ENCODE measurements at places on chromosomes 13 and 19.

DNA sequence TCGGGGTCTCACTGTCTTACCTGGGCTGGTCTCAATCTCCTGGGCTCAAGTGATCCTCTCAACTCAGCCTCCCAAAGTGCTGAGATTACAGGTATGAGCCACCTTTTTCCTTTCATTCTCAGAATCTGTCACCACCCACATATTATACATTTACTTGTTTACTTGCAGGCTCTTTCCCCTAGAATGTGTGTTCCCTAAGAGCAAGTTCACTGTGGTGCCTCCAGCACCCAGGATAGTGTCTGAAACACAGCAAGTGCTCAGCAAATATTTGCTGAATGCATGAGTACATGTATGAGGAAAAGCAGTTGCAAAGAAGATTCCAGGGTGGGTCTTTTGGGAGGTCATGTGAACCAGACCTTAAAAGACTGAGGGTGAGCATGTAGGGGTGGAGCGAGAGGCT is 96.8 kb downstream of the RGCC start:
- no peak for DNase-seq

DNA sequence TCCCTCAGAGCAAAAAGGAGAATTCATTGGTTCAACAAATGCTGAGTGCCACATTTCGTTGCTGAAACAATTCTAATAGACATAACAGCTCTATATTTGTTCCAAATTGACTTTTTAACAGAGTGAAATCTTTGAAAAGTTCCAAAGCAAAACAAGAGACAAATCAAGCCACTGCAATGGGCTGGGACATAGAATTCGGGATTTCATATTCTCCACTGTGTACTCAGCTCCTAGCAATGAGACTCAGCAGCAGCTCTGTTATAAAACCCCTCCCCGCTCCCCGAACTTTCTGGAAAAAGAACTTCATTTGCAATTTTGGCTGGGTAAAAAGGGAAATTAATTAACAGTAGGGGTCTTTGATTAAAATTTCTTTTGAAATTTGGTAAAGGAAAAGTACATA is 11.3 kb downstream of the RFX2 start:
- DNase-seq, result no peak

DNA sequence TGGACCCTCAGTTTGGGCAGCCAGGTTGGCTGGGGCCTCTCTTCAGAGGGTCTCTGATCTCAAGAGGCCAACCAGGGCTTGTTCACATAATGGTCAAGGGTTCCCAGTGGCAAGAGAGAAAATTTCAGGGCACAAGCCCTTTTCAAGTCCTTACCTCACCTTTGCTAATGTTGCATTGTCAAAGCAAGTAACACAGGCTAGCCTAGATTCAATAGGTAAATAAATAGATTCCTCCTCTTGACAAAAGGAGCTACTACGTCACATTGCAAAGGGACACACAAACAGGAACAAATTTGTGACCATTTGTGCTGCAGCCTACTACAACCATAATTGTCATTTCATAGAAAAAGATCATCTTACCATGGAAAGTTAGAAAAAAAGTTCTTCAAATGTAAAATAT is 33.9 kb upstream of the FRY start:
- DNase-seq, result no peak

GRCh38 chr13:24271231-24271600 is 38.2 kb upstream of the C1QTNF9 start:
- no peak for DNase-seq

DNA sequence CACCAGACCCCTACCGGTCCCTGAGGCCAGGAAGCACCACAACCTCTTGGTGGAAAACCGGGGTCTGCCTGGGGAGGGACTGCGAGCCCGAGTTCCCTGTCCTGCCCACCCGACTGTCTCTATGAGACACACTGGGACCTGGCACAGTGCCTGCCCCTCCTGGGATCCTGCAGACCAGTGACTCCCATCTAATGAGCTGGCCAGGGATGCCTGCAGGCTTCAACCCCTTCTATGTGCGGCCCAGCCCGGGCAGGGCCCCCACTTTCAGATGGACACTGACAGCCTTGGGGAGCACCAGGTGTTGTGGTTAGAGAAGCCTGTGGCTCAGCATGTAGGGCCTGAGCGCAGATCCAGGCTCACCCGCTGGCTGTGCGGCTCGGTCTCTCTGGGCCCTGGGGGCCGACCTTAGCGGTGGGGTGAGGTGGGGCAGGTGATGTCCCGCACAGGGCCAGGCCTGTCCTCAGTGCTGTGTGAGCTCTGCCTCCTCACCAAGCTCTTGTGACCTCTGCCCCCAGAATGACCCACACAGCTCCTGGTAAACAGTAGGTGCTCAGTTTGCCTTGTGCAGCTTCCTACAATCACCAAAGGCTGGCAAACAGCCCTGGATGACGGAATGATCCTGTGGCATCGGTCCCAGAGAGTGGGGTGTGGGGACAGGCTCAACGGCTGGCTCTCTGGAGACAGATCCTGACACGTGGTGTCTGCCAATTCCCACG is 17.9 kb upstream of the CACTIN start:
- DNase-seq, result no peak

DNA sequence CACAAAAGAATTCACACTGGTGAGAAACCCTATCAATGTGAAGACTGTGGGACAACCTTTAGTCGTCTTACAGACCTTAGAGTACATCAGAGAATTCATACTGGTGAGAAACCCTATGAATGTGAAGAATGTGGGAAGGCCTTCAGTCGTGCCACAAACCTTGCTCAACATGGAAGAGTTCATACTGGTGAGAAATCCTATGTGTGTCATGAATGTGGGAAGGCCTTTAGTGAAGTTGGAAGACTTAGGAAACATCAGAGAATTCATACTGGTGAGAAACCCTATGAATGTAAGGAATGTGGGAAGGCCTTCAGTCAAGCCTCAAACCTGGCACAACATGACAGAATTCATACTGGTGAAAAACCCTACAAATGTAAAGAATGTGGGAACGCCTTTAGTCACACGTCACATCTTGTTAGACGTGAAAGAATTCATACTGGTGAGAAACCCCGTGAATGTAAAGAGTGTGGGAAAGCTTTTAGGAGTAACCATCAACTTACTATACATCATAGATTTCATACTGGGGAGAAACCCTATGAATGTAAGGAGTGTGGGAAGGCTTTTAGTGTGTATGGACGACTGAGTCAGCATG is 24.0 kb upstream of the ZNF573 start:
- DNase-seq, result no peak

GRCh38 chr13:28864544-28864943 is 44.4 kb downstream of the MTUS2 start:
- no peak for DNase-seq

- no peak for DNase-seq
These were observed 11.6 kb downstream of the CLDN10 start for GRCh38 chr13:95564091-95564490.

- DNase-seq, result no peak
These were observed 17.7 kb downstream of the NFIX start for GRCh38 chr19:13012690-13013608.

GRCh38 chr13:46831588-46832194 is 34.7 kb upstream of the ESD start:
- DNase-seq, result no peak

GRCh38 chr13:113407531-113408393 is 43.8 kb upstream of the GRTP1 start:
- DNase-seq, result no peak

- no peak for DNase-seq
These were observed at the start of gene SERP2 for GRCh38 chr13:44373601-44374347. Gene SERP2 (plus strand): TSS chr13:44373824. CDS start chr13:44374026, 202 bp downstream.

DNA sequence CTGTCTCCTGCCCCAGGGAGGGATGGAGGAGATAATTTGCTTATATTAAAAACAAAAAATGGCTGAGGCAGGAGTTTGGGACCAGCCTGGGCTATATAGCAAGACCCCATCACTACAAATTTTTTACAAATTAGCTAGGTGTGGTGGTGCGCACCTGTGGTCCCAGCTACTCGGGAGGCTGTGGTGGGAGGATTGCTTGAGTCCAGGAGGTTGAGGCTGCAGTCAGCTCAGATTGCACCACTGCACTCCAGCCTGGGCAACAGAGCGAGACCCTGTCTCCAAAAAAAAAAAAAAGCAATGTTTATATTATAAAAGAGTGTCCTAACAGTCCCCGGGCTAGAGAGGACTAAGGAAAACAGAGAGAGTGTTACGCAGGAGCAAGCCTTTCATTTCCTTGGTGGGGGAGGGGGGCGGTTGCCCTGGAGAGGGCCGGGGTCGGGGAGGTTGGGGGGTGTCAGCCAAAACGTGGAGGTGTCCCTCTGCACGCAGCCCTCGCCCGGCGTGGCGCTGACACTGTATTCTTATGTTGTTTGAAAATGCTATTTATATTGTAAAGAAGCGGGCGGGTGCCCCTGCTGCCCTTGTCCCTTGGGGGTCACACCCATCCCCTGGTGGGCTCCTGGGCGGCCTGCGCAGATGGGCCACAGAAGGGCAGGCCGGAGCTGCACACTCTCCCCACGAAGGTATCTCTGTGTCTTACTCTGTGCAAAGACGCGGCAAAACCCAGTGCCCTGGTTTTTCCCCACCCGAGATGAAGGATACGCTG is 184.0 kb downstream of the KDM4B start:
- DNase-seq, result no peak

GRCh38 chr19:11479090-11479897 is 1.6 kb downstream of the ELAVL3 start:
- no peak for DNase-seq

DNA sequence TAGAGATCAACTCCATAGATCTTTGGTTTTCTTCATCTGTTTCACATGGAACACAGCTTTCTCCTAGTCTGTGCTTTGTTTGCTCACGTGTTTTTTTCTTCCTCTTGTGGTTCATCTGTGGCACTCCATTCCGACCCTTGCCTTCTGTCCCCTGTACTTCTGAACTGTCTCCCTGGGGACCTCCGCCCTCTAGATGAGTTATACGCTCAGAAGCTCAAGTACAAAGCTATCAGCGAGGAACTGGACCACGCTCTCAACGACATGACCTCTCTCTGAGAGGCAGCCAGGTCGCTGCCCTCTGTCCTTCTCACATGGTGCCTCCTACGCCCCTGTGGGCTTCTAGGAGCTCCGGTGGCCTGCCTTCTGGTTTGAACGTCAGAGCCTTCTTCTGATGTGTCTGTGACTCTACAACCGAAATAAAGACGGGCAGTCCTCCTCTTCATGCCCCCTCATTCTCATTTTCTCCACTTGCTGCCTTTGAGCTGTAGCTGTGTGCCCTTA is 16.6 kb upstream of the RAB8A start:
- DNase-seq, result no peak

- no peak for DNase-seq
These were observed 2.7 kb downstream of the PRKACA start for GRCh38 chr19:14114854-14115253.

GRCh38 chr19:36121486-36122124 is 6.3 kb downstream of the TBCB start:
- DNase-seq, result no peak

DNA sequence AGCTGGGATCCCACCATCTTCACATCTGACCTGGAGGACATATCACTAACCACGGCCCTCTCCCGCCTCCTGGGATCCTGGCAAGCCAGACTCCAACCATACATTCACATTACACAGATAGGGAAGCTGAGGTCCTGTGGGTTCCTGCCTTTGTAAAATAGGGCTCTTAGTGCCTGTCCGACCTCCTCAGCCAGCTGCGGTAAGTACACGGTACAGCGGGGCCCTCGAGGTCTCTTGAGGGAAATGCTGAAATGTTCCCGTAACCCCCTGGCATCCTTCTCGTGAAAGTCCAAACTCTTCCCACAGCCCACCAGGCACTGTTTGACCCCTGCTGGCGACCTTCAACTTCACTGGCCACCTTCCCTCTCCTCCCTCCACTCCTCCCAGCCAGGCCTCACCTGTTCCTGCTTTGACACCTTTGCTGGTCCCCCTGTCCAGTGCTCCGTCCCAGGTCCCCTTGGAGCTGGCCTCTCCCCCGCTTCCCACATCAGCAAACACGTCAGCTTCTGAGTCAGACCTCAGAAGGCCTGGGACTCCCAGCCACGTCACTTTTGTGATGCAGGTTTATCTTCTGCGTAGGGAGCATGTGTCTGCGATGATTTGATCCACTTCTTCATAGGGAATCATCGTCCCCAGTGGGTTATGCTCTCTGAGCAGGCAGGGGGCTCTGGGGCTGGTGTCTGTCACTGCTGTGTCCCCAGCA is 8.8 kb upstream of the GNG7 start:
- DNase-seq, result no peak

DNA sequence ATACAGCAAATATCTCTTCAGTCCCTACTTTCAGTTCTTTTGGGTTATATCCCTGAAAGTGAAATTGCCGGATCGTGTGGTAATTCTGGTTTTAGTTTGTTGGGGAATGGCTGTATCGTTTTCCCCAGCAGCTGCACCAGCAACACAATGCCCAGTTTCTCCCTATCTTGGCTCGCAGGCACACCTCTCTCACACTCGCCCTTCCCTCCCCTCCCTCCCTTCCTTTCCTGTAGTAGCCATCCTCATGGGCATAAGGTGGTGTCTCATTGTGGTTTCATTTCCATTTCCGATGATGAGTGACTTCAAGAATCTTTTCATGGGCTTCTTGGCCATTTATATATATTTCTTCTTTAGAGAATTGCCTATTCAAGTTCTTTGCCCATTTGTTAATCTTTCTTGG is 8.6 kb upstream of the GPR18 start:
- DNase-seq, result no peak

Data from NCI-H1436 treated with DMSO at 0.1 percent for 48 hours (cell line).